ENCODE measurements at places on chromosomes 11 and 22.
A peak's percentile ranks its signal among the peaks of the same experiment; 100 is the strongest.

- DNase-seq, result peak; percentile 15
Observed at GRCh38 chr22:37661160-37661924, 2.8 kb downstream of the PDXP start.

DNA sequence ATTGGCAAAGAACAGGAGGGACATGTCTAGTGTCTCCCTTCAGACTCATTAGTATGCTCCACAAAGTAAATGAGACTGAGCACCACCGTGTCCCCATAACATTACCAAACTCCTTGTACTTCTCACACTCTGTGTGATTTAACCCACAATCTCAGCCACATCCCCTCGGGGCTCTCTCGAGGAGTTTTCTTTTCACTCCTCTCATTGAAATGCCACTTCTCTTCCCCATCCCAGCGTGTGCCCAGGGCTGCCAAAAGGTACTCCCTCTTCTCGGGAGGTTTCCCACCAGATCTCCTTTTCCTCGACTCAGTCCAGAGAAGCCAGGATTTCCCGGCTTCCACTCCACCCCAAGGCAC is 1.1 kb downstream of the RBFOX2 start:
- no peak for DNase-seq

DNA sequence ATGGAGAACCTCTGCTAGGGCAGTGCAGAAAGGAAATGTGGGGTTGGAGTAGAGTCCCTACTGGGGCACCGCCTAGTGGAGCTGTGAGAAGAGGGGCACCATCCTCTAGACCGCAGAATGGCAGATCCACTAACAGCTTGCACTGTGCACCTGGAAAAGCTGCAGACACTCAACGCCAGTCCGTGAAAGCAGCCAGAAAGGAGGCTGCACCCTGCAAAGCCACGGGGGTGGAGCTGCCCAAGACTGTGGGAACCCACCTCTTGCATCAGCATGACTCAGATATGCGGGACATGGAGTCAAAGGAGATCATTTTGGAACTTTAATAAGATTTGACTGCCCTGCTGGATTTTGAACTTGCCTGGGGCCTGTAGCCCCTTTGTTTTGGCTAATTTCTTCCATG is 8.7 kb downstream of the TSKU start:
- DNase-seq, result no peak

DNA sequence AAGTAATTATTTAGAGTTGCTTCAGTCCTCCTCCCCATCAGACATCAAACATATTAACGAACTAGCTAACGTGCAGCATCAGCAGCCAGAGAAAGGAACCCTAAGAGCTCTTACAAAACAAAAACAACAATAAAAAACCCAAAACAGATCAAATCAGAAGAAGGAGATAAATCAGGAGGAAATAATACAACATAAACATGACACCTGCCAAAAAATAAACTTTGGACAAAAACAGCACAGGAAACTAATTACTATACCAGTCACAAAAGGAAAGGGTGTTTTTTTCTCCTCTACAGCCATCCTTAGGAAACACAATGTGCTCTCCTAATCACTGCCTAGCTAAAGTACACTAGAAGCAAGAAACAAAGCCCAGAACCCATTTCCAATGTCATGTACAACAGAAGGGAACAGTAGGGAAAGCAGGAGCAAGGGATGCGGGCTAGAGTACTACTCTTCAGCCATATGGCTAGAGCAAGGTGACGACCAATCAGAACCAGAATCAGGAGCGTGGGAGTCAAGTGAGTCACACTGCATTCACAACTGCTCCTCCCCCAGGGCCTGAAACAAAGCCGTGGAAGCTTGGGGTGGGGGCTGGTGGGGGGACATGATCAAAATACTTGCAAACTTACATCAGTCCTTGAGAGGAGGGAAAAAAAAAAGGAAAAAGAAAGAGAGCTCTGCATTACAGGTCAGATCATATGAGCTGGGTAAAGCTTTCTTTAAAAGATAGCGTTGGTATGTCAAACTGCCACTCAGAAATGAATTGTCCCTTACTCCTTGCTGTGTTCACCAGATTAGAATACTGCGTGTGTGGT is 60.4 kb downstream of the LARGE2 start:
- DNase-seq, result no peak

- no peak for DNase-seq
Observed at GRCh38 chr11:44303401-44303938, 6.5 kb downstream of the ALX4 start.

All from NCI-H748 treated with DMSO at 0.1 percent for 48 hours (cell line).